ENCODE measurements at places on chromosomes 6 and 20. TPM values are rescaled to one million over a fixed set of nuclear protein-coding genes. Genes with fewer than 3 reads are reported as not detected.
A peak's percentile ranks its signal among the peaks of the same experiment; 100 is the strongest.

DNA sequence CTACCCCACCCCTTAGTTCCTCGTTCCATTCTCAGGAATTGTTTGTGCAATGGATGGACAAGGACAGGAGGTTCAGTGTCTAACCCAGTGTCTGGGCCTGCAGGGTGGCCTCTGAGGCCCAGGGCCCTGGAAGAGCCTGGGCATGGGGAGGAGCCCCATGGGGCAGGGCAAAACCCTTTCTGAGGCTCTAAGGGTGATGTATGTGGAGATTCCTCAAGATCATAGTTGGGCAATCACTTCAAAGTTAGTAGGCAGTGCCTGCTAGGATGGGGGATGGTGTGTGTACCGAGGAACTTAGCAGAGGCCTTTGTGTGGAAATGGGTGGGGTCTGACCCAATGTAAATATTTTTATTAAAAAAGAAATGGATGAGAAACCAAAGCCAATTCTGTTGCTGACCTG lies 6.7 kb upstream of the C2 start:
- no peak for DNase-seq

DNA sequence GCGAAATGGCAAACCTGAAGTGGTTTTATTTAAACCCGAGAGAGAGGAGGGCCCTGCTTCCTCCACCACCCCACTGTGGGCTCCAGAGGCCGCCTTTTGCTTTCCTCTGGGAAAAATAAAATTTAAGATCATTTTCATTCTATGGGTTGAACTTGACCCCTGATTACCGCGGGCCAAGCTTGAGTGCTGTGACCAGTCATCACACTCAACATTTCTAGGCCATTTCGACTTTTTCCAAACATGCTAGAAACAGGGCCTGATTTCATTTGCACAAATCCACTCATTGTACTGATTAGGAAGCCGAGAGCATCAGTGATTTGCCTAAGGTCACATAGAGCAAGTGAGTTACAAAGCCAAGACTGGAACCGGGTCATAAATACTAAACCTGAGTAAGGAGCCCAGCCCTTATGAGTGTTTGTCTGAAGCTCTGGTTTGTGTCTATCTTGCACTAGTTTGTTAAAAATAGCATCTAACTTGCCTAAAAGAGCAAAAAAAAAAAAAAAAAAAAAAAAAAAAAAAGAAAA lies 179.7 kb downstream of the DLL1 start:
- no peak for DNase-seq

DNA sequence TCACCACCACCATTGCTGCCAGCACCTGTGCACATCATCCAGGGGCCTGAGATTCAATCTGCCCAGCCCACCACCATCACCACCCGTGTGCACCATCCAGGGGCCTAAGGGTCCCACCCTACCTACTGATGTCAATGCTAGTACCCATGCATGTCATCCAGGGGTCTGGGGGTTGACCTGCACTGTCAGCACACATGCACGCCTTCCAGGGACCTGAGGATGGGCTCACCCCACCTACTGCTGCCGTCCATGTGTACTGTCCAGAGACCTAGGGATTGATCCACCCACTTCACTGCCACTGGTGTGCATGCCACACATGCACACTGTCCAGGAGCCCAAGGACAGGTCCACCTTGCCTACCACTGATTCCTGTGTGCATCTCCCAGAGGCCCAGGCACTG lies 11.9 kb upstream of the OXT start:
- DNase-seq: no peak

GRCh38 chr6:42819803-42820511 lies 38.1 kb downstream of the BICRAL start:
- DNase-seq: peak; percentile 30

- no peak for DNase-seq
These were observed 1.5 kb downstream of the SLC9A8 start for GRCh38 chr20:49814057-49814694.

Gene OR12D3
- not detected for total RNA-seq

- no peak for DNase-seq
These were observed 25.2 kb upstream of the C20orf204 start for GRCh38 chr20:64010711-64011237.

Gene UBE2J1
- total RNA-seq: 31.1 TPM

DNA sequence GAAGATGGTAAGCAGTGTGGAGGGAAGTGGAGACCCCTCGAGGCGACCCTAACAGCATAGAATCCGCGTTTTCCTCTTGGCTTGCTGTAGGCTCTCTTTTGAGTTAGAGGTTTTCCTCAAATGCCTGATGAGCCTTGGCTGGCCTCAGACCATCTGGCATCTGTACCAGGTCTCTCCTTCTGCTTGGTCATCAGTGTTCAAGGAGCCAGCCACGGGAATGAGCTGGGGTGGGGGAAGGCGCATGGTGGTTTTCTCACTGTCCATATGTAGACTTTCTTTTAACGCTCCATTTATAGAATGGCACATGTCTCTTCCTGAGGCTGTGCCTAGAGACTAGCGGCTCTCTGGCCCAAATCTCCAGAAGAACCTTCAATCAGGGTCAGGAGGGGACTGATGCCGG lies 8.1 kb upstream of the GUCA1A start:
- DNase-seq: no peak

DNA sequence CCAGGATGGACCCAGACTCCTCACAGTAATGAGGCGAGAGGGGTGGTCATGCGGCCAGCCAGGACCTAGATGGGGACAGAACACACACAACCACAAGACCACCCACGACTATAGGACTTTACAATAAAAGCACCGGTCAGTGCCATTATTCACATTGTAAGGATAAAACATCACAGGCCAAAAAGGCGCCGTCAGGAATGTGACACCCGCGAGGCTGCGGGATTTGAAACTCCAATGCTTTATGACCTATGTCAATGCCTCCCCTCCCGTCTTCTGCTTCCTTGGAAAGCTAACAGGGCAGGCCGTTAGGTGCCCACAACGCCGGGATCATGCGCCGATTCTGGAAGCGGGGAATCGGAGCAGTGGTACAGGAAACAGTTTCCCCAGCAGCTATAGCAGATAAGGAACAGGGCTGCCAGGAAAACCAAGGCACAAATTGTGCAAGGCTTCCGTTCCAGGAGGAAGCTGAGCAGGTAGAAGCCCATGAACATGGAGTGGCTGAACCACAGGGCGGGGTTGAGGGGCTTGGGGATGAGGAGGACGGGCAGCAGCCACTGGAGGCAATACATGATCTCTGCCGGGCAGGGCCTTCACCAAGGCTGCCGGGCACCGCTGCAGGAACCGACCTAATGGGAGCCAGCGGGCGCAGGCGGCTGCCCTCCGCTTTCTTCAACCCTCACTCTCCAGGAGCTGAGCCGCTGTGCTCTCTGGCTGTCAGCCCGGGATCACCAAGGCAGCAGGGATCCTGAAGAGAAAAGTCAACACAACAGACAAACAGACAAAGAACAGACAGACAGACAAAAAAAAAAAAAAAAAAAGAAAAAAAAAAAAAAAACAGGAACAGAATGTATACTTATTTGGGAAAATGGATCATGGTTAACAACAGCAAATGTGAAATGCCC lies 2.2 kb upstream of the NNAT start:
- no peak for DNase-seq

Gene ADGRB3
- not detected for total RNA-seq

- DNase-seq: no peak
These were observed 163.4 kb downstream of the FARS2 start for GRCh38 chr6:5424726-5425125.

Gene ENPP5
- 0.68 TPM for total RNA-seq

DNA sequence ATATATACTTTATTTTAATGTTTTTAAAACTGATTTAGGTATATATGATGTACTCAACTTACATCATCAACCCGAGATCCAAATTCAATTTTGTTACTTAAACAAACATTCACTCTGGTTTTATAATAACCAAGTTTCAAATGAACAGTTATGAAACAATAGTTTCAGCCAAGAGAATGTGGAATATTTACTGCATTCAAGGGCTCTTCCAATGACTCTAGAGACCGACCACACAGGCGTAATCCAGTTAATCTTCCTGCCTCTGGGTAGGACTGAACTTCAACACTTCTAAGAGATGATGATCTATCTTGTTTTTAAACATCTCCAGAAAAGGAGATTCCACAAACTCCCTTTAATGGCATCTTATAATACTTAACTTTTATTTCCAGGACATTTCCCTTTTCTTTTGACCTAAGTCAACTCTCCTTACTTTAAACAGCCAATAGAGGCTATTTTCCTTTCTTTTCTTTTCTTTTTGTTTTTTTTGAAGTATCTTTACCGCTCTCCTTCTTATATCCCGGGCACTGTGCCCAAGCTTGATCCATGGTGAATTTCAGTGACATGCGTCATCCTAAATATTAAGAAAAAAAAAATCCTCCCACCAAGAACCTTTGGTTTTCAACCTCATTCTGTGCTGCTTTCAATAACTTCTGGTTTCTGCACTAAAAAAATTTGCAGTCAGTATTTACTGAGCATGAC lies 110.1 kb downstream of the KIF13A start:
- DNase-seq: no peak

Gene ATRN
- 19.5 TPM for total RNA-seq

GRCh38 chr20:25514747-25515340 lies 70.5 kb downstream of the NINL start:
- no peak for DNase-seq

DNA sequence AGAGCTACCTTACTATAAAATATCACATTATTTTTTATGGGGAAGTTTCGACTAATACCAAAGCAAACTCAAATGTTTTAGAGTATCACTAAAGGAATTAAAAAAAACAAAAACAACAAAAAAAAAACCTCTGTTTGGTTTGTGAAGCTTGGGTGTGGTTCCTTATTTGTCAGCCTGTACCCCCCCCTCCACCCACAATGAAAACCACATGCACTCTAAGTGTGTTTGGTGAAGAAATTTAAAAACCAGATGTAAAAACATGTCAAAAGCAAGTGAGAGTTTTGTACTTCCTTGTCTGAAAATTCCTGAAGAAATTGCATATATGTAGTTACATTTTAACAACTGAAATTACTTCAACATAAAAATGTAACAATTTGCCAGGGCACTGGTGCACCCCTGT lies 3.1 kb downstream of the STK38 start:
- DNase-seq: peak; percentile 65

GRCh38 chr20:5680192-5680591 lies 70.0 kb upstream of the SHLD1 start:
- no peak for DNase-seq

Gene ALDH5A1
- 26.3 TPM for total RNA-seq

Gene MOG
- total RNA-seq: not detected

- peak; percentile 80 for DNase-seq
These were observed 56.8 kb downstream of the KCNS1 start for GRCh38 chr20:45044084-45044573.

DNA sequence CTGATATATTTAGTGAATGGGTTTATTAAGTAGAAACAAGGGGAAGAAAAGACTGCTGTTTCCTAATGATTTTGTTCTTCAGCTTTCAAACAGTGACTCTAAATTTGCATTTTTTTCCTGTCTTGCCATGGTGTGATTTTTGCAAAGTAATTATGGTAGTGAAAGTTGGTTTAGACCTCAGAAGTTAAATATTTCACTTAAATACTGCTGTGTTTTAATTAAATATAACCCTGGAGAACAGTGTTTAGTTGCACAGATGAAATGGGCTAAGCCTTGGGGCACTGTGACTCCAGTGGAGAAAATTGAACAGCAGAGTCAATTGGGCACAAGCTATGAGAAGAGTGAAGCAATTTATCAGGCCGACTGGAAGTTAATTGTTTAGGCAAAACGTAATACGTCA lies 111.1 kb upstream of the MCHR2 start:
- DNase-seq: no peak

Gene REM1
- total RNA-seq: not detected

DNA sequence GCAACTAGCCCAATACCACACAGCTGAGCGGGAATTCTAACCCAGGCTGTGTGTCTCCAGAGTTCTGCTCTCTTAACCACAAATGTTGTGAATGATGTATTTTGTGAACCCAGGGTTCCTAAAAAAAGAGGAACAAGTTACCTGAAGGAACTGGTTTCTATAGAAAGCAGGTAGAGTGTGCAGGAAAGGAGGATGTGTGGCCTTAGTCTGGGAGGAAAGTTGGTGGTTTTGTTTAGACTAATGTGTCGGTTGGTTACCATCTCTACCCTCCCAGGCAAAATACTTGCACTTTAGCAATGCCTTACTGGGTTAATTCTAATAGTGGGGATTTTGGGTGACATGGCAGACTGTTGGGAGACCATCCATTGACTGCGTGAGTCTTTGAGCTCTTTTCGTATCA lies 143.3 kb downstream of the SCP2D1 start:
- DNase-seq: no peak

- no peak for DNase-seq
These were observed 19.8 kb upstream of the RGS17 start for GRCh38 chr6:153150752-153151440.

Gene WFDC5
- total RNA-seq: not detected

DNA sequence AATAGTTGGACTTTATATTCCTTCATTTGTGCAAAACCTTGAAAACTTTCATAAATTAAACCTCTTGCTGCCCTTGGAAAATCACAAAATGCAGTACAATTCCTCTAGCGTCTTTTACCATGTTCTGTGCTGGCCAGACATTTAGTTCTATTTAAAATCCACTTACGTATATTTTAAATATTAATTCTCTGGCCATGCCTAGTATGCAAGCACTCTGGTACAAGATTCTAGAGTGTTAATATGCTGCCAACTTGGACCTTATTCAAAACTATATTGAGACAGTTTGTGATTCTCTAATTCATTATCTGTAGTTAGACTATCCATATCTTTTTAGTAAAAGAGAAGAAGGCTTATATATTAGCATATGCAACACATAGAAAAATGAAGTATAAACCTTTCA lies 328.1 kb downstream of the ARHGAP18 start:
- DNase-seq: no peak

- DNase-seq: no peak
These were observed 80.2 kb downstream of the AFDN start for GRCh38 chr6:167906899-167907298.

GRCh38 chr6:144106206-144106605 lies 10.8 kb upstream of the SF3B5 start:
- no peak for DNase-seq

DNA sequence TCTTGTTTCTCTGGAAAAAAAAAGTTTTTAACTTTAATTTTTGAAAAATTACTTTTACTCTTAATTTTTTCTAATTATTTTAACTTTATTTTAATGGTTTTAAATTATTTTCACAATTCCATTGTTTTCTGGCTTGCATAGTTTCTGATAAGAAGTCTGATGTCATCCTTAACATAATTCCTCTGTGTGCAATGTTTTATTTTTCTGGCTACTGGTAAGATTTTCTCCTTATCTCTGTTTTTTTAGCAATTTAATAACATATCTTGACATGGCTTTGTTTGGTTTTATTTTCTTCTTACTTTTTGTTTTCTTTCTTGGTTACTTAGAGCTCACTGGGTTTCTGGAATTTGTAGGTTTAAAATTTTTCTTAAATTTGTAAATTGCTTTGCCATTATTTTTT lies 114.8 kb downstream of the TBXT start:
- no peak for DNase-seq

Gene FNDC1
- not detected for total RNA-seq

Gene SCRT2
- not detected for total RNA-seq

DNA sequence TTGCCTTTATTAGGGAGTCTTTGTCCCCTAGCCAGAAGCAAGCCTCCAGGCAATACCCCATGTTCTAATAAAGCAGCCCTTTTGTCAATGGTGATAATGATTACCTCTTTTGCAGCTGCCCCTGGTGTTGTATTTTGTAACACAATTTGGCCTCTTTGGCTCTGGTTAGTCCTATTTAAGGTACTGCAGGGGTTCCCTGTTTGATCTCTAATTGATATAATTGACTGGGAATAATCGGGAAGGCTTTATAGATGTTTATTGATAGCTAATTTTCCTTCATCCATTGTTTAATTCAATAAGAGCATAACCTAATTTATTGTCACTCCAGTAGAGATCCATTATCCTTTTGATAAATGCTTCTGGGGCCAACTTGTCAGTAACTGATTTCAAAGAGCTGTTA lies 537.2 kb downstream of the PKHD1 start:
- DNase-seq: no peak

Gene SRSF6
- total RNA-seq: 201 TPM

Gene KCNS1
- total RNA-seq: not detected

Gene RAB5IF
- total RNA-seq: 40.1 TPM

Gene NHLRC1
- 1.0 TPM for total RNA-seq

Measured in B cell (primary cell).